Testis (tissue), 5 donors: ENCODE measurements at places on chromosomes 5 and 9. TPM values are rescaled to one million over a fixed set of nuclear protein-coding genes. Genes with fewer than 3 reads are reported as not detected.

CCDC127 gene
- 6.9 TPM for polyA plus RNA-seq

PCSK5 gene
- polyA plus RNA-seq = 9.4 TPM

ESM1 gene
- 1.1 TPM for polyA plus RNA-seq

NIPBL gene
- polyA plus RNA-seq = 13.8 TPM

SLC45A2 gene
- polyA plus RNA-seq = 2.0 TPM

OTULINL gene
- polyA plus RNA-seq = 10.2 TPM

IL4 gene
- not detected for polyA plus RNA-seq

PCDHGA5 gene
- polyA plus RNA-seq = 1.5 TPM

HTR4 gene
- polyA plus RNA-seq = 0.17 TPM

SPINK7 gene
- polyA plus RNA-seq = not detected

CA9 gene
- 50.5 TPM for polyA plus RNA-seq

SLU7 gene
- polyA plus RNA-seq = 60.1 TPM

CNTLN gene
- polyA plus RNA-seq = 6.3 TPM

ACOT12 gene
- polyA plus RNA-seq = 0.44 TPM

CCDC152 gene
- polyA plus RNA-seq = 1.4 TPM

PCDHGA11 gene
- 0.83 TPM for polyA plus RNA-seq

DDX4 gene
- 165 TPM for polyA plus RNA-seq

NEUROG1 gene
- not detected for polyA plus RNA-seq

TMEM171 gene
- polyA plus RNA-seq = 1.1 TPM

MLANA gene
- polyA plus RNA-seq = not detected
